ENCODE measurements at places on chromosomes 5 and 9. TPM values are rescaled to one million over a fixed set of nuclear protein-coding genes. Genes with fewer than 3 reads are reported as not detected.

- no peak for DNase-seq
Observed at GRCh38 chr9:76886318-76886717, 19.6 kb downstream of the PRUNE2 start.

- DNase-seq = no peak
Observed at GRCh38 chr5:132233081-132233480, 5.4 kb upstream of the P4HA2 start.

GRCh38 chr9:81683238-81683637, 6.1 kb downstream of the TLE1 start:
- DNase-seq = no peak

The FOXD4L5 gene
- polyA plus RNA-seq = 0.11 TPM

The BSPRY gene
- polyA plus RNA-seq = 10.0 TPM

The MARCHF6 gene
- 217 TPM for polyA plus RNA-seq

The NUTM2F gene
- not detected for polyA plus RNA-seq

The SOX30 gene
- polyA plus RNA-seq = 0.64 TPM
